ENCODE measurements at places on chromosomes 5 and 9.

- DNase-seq: no peak
These were observed 186.9 kb downstream of the AUH start for GRCh38 chr9:91174772-91175171.

- DNase-seq: no peak
These were observed 4.5 kb downstream of the LEAP2 start for GRCh38 chr5:132877938-132878337.

DNA sequence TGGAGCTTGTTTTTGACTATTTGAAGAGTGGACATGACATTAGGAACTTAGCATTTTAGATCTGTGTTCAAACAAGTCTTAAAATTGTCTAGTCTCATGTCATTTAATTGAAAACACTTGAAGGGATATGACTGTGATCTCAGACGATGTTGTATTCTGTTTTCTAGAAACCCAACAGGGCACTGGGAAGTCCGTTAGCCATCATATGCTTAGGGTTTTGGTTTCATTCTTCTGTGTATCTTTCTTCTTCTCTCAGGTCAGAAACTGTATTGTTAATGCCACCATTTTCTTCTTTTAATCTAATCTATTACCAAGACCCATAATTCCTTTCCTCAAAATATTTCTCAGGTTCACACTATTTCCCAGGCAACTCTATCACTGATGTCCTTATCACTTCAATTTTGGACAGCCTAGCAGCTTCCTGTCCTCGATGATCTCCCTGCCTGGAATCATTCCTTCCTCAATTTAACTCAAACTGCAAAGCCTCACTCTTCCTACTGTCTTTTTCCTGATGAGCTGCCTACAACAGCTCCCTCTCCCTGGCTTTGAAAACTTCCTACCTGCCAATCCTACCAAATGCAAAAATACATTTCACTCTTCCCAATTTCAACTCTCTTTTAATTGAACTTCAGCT, 77.7 kb downstream of the MEF2C start:
- no peak for DNase-seq

DNA sequence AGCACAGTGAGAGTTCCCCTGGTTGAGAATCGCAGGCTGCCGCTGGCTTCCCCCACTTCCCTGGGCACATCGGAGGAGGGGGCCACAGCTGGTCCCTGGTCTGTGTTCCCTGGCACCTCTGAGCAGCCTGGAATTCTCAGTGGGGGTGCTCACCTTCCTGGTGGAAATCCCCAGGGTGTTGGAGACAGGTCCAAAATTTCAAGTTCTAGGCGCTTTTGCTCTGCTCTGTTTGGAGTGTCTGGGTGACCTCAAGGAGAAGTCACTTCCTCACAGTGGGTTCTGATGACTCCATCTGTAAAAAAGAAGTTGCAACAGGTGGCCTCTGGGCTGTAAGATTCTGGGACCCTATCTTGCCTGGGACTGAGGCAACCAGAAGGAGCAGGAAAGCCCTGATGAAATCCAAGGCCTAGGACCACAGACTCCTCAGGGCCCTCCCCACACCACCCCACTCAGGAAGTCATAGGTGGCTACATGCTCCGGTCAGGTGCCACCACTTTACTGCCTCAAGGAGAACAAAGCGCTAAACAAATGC, at the start of gene TRAF1:
Gene TRAF1 (minus strand): TSS at position 400 of the 532 bp plus-strand sequence. CDS start 721 bp downstream, outside the sequence.
- DNase-seq: no peak

DNA sequence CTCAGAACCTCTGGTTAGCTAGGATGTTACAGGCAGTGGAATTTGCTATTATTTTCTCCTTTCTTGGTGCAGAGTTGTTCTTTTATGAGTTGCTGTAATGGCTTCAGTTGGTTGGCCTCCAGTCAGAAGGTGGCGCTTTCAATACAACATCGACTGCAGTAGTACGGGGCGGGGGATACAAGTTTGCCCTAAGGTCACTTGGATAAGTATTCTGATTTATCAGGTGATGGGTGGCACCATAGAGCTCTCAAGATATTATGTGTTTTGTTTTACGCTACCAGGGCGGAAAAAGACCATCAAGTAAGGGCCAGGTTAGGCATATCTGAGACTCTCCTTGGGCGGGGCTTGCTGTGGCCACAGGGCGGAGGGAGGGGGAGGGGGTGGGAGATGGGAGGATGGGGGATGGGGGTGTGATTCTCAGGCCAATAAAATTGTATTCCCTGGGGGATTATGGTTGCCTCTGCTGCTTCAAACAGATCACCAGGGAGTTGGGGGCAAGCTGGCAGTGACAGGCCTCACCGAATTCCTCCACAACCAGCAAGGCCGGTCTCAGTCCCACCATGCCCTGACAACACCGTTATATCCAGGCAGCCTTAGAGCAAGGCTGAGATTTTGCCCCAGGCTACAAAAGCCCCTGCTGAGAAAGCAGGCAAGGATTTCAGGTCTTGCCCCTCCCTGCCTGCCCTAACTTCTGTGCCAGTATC, 15.9 kb upstream of the RNF38 start:
- DNase-seq: no peak

DNA sequence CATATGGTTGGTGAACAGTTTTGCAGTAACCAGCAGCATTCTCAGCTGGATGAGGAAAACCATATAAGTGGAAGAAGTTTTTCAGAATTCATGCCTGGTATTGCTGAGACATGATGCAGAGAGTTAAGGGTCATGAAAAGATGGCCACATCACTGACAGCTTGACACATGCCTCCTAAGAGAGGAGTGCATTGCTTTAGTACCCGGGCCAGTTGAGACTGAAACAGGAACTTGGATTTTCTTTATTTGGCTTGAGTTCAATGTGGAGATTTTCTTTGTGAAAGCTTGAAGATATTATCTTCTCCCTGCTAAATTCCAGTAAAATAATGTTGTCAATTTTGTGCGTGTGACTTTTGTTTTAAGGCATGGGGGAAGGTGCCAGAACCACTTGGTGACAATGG, 35.8 kb downstream of the HACD4 start:
- no peak for DNase-seq

DNA sequence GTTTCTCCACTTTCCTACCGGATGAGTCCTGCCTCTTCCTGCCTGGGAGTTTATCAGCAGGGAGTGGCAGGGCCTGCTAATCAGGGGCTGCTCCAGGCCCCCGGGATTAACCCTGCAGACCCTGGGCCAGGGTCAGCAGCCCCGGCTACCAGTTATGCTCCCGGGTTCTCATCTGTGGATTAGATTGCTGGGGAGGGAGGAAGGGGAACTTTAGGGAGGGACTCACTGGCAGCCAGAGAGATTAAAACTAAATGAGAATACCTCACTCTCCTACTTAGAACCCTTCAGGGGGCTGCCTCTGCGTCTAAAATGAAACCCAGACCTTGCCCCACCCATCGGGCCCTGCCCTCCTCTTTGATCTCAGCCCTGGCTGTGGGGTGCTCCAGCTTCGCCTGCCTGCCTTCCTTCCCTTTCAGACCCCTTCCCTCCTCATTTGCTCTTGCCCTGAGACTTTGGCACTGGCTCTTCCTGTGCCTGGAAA, 130.5 kb upstream of the HAND1 start:
- no peak for DNase-seq
